ENCODE measurements at places on chromosomes 7 and 10. TPM values are rescaled to one million over a fixed set of nuclear protein-coding genes. Genes with fewer than 3 reads are reported as not detected.

DNA sequence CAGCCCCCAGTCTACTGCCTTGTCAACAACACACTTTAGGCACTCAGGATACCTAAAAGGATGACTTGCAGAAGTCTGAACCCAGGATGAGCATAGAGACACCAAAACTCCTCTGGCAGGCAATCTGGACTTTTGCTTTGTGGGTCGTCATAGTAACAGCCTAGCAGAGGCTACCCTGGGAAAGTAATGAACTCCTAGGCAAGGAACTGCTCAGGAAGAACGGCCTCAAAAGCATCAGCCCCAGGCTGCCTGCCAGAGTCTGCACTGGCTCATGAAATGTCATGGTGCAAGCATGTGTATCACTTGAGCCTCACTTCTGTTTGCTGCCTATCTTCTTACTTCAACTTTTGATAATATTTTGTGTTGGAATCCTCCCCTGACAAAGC is 715.1 kb downstream of the GRID1 start:
- DNase-seq: no peak

GRCh38 chr7:120168066-120168465 is 104.9 kb upstream of the KCND2 start:
- peak; percentile 7 for DNase-seq

- DNase-seq: no peak
These were observed 521.4 kb downstream of the ANKRD7 start for GRCh38 chr7:118745927-118746326.

DNA sequence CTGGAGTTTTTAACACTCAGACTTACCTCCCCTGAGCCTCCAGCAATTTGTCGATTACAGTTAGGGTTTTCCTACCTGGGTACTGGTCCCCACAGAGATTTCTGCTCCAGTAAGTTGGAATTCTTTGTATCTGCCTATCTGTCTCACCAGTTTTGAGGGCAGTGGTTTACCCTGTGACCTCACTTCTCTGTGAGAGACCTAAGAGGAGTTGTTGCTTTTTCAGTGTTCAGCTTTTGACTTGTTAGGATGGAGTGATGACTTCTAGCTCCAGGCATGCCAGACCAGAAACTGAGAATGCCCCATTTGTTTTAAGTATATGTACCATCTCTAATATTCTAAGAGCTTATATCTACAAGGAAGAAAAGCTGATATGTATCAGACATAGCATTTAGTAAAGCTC is 42.9 kb downstream of the CSGALNACT2 start:
- no peak for DNase-seq

GRCh38 chr7:159013825-159014289 is 130.8 kb downstream of the VIPR2 start:
- no peak for DNase-seq

- DNase-seq: no peak
These were observed 886.8 kb downstream of the LRMDA start for GRCh38 chr10:76318211-76318610.

- no peak for DNase-seq
These were observed 15.1 kb upstream of the TBX20 start for GRCh38 chr7:35268953-35269352.

GRCh38 chr7:85074-85882 is 107.1 kb upstream of the FAM20C start:
- peak; percentile 90 for DNase-seq

DNA sequence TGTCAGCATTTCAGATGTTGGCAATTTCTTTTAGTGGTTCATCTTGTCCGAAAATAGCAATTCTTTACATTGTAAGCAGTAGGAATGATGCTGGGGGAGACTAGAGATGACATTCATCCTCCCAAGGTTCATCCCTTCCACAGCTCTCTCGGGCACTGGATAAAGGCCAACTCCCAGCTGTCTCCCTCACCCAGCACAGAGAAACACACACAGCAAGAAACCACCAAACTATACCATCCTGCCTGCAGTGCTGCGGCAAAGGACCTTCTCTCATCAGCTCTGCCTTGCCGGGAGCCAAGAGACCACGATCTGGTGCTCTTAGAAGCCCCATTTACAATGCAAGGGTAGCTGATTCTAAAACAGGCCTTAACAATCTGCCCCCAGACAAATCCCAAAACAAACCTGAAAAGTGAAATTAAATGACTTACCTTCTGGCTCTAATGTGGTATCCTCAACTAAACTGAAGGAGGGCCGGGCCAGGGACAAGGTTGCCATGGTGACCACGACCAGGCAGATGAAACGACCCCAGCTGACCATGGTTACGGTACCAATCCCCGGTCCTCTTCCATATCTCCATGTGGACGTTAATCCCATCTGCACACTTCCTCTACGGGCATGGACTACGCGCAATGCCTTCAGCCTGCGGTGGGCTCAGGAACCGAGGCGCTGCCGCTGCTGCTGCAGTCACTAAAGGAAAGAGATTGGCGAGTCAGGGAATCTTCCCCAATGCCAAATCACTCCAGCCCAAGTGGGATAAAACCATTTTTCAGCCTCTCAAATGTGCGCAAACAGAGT is 4.8 kb downstream of the FGFR2 start:
- DNase-seq: no peak

DNA sequence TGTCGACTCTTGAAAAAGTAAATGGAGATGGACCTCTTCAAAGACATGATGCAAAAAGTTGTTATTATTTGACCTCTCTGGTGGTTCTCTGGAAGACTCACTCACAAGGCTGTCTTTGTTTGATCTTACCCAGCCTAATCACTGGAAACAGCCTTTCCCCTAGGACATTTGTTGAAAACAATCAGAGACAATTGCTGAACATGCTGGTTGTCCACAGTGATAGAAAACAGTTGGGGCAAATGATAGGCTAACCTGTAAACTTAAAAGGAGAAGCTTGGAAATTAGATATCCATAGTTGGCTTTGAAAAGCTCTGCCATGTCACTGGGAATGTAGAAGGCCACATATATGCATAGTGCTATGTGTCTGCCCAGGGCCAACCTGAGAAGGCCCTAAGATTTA is 22.9 kb upstream of the TES start:
- no peak for DNase-seq

- no peak for DNase-seq
These were observed 297.6 kb upstream of the MTPN start for GRCh38 chr7:136274636-136275345.

DNA sequence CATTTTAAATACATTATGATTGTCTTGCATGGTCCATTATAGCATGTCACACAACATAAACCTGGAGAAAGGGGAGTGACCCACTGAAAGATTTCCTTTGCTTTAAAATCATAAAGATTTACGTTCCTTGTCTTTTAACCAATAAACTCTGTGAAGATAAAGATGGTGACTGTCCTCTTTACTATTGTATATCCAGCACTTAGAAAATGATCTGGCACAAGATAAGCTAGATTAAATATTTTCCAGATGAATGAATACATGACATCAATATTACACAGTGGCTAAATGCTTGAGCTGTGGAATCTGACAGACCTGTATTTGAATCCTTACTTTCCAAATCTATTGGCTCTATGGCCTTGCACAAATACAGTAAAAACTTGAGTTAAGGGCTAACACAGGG is 938.4 kb downstream of the SORCS1 start:
- DNase-seq: no peak

GRCh38 chr7:139232904-139233303 is 1.9 kb downstream of the UBN2 start:
- DNase-seq: no peak

GRCh38 chr10:101567165-101568006 is 20.7 kb downstream of the POLL start:
- DNase-seq: no peak

DNA sequence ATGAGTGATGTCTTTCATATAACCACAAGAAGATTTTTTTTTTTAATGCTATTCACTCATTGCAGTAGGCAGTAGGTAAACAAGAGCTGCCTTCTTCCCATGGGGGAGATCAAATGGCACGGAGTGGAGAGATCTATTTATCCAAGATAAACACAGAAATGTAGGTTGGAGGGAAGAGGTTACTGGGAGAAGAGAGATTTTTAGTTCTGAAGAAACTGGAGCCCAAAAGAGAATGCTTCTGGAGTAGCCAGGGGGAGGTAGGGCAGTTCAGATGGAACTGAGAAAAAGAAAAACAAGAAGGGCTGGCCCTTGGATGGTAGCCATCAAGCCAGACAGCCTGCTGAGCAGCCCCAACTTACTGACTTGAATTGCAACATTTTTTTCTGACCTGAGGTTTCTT is 270.1 kb upstream of the TPK1 start:
- no peak for DNase-seq

GRCh38 chr10:71217266-71218045 is 5.1 kb downstream of the UNC5B start:
- no peak for DNase-seq

GRCh38 chr7:128052404-128052803 is 21.2 kb upstream of the LRRC4 start:
- no peak for DNase-seq

- DNase-seq: peak; percentile 64
These were observed 54.4 kb downstream of the ITGB8 start for GRCh38 chr7:20385126-20385525.

- DNase-seq: no peak
These were observed 3.5 kb upstream of the HKDC1 start for GRCh38 chr10:69216577-69217118.

- no peak for DNase-seq
These were observed 80.4 kb downstream of the PPP1R3C start for GRCh38 chr10:91552274-91553095.

DNA sequence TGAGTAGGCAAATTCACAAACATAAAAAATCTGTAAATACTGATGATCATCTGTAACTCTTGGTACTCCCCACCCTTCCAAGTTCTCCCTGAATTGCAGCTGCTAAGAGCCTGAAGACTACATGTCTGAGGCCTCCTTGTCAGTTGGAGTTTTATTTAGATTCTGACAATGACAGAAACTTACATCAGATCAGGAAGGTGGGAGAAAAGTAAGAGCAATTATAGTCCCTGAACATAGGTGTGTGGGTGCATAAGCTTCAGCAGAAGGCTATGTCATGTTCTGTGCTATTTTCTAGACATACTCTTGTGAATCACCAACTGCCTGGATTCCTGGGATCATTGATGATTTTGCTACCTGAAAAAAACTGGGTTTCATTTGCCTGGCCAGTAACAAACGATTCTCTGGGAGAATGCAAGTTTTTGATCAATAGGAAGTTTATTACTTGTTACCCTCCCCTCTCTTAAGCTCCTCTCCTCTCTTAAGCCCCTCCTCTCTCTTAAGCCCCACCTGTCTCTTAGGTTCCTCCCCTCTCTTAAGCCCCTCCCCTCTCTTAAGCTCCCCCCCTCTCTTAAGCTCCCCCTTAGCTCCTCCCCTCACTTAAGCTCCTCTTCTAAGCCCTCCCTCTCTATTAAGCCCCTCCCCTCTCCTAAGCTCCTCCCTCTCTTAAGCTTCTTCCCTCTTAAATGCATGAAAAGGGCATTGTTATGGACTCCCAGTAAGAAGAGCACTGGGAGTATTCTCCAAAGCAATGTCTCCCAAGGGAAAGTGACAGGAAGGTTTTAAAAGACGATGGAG is 1183.4 kb upstream of the AUTS2 start:
- DNase-seq: no peak

GRCh38 chr7:100446040-100446439 is 9.7 kb upstream of the PPP1R35 start:
- peak; percentile 57 for DNase-seq

GRCh38 chr7:29471444-29472138 is 92.0 kb upstream of the PRR15 start:
- no peak for DNase-seq

GRCh38 chr7:47538846-47539311 is 43.0 kb downstream of the TNS3 start:
- no peak for DNase-seq

GRCh38 chr7:154546946-154547587 is 455.9 kb downstream of the PAXIP1 start:
- no peak for DNase-seq

DNA sequence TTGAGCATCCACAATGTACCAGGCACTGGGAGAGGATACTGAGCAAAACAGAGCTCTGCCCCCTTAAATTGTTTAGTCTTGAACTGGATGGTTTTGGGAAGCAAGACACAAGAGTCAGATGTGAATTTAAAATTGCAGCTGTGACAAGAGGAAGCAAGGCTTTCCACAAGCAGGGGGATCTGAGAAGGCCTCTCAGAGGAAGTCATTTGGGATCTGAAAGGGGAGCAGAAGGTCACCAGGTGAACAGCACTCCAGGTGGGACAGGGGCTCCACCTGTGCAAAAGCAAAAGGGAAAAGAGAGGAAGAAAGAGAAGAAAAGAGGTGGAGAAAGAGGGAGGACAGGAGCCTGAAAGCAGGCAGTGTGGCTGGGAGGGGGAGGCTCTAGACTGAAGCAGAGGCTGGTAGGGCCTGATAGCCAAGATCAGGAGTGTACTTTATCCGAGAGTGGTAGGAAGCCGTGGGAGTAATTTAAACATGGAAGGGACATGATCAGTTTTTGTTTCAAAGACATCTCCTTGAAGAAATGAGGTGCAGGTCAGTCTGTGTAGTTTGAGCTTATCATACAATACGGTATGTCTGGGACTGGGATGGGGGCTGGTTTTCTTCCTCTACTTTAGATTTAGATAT is 76.1 kb upstream of the DUSP5 start:
- no peak for DNase-seq

DNA sequence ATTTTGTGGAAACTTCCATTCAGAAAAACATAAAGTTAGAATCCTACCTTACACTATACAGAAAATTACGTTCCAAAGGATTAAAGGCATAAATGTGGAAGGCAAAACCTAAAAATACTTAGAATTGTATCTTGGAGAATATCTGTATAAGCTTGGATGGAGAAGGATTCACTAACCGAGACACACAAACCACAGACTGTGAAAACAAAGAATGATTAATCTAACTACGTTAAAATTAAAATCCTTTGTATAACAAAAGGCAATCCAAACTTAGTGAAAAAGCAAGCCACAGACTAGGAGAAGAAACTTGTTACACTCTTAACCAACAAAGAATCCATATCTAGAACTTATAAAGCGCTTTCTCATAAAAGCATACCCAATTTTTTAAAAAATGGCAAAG is 678.8 kb downstream of the INHBA start:
- DNase-seq: no peak

- no peak for DNase-seq
These were observed 914 bp downstream of the ZNF37A start for GRCh38 chr10:38094927-38095574.

PDE6C gene
- not detected for total RNA-seq

NUDCD3 gene
- total RNA-seq: 67.0 TPM

HIP1 gene
- 27.2 TPM for total RNA-seq

EPHA1 gene
- total RNA-seq: under 0.01 TPM

COL26A1 gene
- not detected for total RNA-seq

TCTN3 gene
- total RNA-seq: 30.3 TPM

XRCC2 gene
- under 0.01 TPM for total RNA-seq

DRGX gene
- not detected for total RNA-seq

TRPV5 gene
- not detected for total RNA-seq

NODAL gene
- not detected for total RNA-seq

IL2RA gene
- total RNA-seq: not detected

MEIG1 gene
- total RNA-seq: 0.26 TPM

CTBP2 gene
- 73.3 TPM for total RNA-seq

CASP2 gene
- total RNA-seq: 8.5 TPM

FAM200A gene
- total RNA-seq: 8.2 TPM

ASAH2 gene
- 0.51 TPM for total RNA-seq

SLC16A12 gene
- total RNA-seq: under 0.01 TPM

RNF32 gene
- total RNA-seq: 2.8 TPM

TRA2A gene
- total RNA-seq: 30.4 TPM

CHAT gene
- not detected for total RNA-seq

SLC18A3 gene
- not detected for total RNA-seq
